ENCODE measurements at places on chromosomes 3 and 15. TPM values are rescaled to one million over a fixed set of nuclear protein-coding genes. Genes with fewer than 3 reads are reported as not detected.

Gene ALPK3
- total RNA-seq: 0.14 TPM

Gene CD200R1
- total RNA-seq: not detected

Gene MAP6D1
- 7.4 TPM for total RNA-seq

Gene CCDC33
- total RNA-seq: 6.7 TPM

Gene CP
- total RNA-seq: 4.5 TPM

Gene ARHGAP31
- total RNA-seq: 1.5 TPM

Gene NDN
- not detected for total RNA-seq

Gene GOLGA8M
- total RNA-seq: not detected

Gene ITIH3
- not detected for total RNA-seq

Gene SLC22A13
- not detected for total RNA-seq

Gene KLF15
- 0.56 TPM for total RNA-seq

Measured in A549 treated with Mapracorat at 1 μM for 4 hours (cell line).